SK-MEL-5 (cell line): ENCODE measurements at places on chromosomes 12 and 14. TPM values are rescaled to one million over a fixed set of nuclear protein-coding genes. Genes with fewer than 3 reads are reported as not detected.

Gene CELA1
- not detected in 2 replicates for total RNA-seq

GRCh38 chr12:4331221-4331620 lies 10.2 kb downstream of the TIGAR start:
- no peak for DNase-seq

DNA sequence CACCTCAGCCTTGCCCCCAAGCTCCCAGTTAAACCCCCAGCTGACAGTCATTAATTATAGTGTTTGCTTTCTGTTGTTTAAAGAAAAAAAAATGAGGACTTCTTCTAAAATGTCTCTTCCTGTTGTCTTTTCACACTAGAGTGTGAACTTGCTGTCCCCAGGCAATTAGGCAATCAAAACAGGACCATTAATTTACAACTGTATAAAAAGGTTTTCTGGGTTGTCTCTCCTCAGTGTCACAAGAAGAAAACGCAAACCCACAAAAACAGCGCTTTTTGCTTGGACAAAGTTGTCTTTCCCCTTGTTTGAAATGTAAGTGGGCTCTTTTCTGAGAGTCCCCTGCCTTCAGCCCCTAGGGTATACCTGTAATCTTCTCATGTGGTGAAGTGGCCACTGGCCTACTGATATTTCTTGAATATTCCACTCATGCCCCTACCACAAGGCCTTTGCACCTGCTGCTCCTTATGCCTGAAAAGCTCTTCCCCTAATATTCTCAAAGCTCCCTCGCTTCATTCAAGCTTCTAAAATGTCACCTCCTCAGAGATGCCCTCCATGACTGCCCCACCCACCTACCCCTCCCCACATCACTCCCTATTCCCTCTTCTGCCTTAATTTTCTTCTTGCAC lies 158.9 kb upstream of the PWP1 start:
- no peak for DNase-seq

DNA sequence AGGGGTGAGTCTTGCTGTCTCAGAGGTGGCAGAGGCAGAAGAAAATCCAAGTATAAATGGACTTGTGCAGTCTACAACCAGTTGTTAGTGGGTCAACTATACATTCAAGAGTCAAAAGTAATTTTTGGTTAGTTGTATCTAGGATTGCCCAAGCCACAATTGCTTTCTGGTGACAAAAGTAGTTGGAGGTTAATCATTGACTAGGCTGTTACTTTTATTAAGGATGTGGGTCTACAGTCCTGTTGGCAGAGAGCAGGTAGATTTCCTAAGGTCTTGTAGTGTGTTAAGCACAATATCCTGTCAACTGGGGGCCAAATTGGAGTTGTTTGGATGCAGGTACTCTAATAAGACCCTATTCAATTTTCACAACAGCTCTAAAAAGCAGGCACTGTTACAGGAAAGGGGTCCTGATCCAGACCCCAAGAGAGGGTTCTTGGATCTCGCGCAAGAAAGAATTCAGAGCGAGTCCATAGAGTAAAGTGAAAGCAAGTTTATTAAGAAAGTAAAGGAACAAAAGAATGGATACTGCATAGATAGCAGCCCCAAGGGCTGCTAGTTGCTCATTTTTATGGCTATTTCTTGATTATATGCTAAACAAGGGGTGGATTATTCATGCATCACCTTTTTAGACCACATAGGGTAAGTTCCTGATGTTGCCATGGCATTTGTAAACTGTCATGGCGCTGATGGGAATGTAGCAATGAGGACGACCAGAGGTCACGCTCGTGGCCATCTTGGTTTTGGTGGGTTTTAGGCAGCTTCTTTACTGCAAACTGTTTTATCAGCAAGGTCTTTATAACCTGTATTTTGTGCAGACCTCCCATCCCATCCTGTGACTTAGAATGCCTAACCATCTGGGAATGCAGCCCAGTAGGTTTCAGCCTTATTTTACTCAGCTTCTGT lies 232.6 kb upstream of the SRRM4 start:
- no peak for DNase-seq

Gene PAX9
- total RNA-seq, result 1.9 and 2.1 TPM in 2 replicates

Gene SCN8A
- 1.0 and 1.1 TPM in 2 replicates for total RNA-seq

Gene P2RX2
- not detected in 2 replicates for total RNA-seq
